ENCODE measurements at places on chromosomes 1 and 21.

- no peak for DNase-seq
Observed at GRCh38 chr1:26580116-26580515, 50.6 kb downstream of the RPS6KA1 start.

DNA sequence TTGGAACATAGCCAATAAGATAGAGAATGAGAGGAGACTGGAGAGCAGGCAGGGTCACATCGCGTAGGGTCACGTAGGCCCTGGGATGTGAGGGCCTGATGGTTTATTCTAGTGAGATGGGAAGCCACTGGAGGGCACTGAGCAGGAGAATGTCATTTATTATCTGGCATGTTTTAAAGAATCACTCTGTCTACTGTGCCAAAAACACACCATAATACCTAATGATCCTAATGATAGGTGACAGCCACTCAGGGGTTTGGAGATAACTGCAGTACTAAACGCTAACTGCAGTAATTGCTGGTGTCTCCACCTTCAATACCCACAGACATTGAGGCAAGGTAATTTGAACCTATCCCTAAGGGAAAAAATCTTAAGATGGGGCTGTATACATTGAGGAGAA lies 185.4 kb downstream of the TTLL7 start:
- DNase-seq: no peak

DNA sequence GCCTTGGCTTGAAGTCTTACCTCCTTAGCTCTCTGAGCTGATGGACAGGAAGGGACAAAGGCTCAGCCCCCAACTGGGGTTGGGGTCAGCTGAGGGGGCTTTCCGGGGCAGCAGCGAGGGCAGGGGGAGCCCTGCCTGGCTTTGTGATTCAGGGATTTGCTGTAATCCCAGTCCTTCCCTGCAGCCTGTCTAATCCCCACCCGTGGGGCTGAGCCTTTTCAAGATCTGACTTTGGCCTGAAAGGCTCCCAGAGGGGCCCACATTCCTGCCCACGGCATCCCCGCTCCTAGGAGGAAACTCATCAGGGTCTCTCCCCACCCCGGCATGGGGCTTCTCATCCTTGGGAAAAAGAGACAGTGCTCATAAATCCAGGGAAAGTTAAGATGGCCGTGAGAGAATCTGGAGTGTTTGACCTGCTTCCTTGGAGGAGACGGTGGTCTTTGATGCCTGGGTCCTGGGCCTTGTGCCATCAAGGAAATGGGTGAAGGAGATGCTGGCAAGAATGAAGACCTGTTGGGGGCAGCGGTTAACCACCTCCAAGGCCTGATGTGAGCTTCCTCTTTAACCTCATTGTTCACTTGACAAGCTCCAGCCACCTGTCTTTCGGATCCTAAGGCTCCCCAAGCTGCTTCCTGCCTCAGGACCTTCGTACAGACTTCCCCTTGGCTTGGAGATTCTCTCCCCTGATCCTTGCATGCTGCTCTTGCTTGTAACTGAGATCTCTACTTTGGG lies 83.1 kb upstream of the WNT4 start:
- no peak for DNase-seq

GRCh38 chr1:28439320-28439719 lies 66.5 kb upstream of the RCC1 start:
- DNase-seq: no peak
